ENCODE measurements at places on chromosomes 5 and 9.

DNA sequence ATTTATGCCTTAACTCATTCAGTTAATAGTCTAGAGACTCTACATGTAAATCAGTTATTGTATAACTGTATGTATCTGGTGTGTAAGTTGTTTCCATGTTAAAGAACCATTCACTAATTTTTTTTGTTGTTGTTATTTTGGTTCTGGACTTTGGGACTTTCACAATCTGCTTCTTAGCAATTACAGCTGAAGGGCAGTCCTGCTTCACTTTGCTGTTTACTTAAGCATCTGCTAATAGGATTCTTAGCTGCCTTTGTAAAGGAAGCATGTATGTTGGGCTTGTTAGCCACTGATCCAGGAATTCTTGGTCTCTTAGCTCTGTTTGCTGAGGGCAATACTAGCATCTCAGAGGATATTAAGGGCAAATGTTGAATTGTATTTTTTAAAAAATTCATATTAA lies 97.0 kb downstream of the FOCAD start:
- DNase-seq, result no peak

GRCh38 chr9:116572095-116572748 lies 114.9 kb upstream of the TRIM32 start:
- peak; percentile 71 for DNase-seq

DNA sequence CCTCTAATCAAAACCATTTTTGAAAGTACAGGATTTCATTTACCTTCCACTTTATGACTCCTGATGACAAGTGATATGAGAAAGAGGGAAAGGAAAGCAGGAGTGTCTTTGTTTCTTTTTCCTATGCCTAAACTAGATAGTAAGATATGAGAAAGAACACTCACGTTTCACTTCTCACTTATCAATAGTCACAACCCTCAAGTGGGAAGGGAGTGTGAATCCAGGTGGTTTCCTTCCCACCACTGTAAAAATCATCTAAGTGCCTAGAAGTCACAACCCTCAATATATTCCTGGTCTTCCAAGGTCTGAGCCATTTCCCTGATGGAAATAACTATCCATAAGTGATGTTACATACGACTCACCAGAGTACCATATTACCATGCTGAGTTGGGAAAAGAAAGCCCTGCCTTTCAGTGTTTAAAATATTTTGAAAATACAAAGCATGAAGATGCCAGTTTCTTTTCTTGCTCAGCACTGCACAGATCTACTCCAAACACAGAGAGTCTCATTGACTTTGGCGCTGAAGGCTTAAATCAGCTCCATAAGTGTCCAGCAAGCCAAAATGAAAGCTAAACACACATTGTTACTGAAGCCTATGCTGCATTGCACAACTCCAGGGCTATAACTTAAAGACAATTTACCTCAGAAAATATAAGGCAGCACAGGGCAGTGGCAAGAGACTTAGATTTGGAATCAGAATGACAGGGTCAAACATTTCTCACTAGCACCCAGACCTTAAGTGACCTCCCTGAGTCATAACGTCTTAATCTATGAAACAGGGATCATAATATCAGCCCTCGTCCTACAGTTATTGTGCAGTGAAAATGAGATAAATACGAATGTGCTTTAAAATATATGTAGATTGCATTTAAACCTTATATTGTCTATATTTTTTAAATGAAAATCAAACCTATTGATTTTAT lies 301.2 kb downstream of the KIAA0825 start:
- no peak for DNase-seq

DNA sequence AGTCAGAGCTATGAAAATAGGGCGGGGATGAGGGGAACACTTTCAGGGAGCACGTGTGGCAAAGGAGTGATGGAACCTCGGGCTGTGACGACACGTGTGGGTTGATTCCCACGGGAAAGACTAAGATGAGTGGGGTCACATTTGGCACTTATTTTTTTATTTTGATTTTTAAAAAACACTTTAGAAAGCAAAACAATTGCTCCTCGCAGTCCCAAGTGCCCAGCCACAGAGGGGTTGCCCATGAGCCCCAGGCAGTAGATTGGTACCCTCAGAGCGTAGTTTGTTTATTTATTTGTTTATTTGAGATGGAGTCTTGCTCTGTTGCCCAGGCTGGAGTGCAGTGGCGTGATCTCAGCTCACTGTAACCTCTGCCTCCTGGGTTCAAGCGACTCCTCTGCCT lies 69.7 kb downstream of the WNK2 start:
- no peak for DNase-seq

DNA sequence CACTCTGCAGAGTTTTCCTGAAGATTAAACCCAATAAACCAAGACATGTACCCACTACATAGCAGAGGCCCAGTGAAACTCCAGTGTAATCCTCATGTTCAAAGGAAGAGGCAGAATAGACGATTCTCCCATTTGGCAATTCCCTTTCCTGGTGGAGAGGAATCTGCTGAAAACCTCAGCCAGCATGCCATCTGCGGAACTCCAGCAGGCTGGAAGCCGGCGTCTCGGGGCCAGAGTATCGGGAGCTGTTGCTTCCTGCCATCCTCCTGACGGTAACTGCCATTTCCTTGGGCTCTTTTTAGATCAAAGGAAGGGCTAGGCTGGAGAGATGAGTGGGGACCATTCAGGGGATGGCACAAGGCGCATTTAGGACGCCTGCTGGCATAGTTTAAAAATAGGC lies 20.5 kb downstream of the NEURL1B start:
- DNase-seq, result no peak

- no peak for DNase-seq
These were observed 3.9 kb upstream of the ISL1 start for GRCh38 chr5:51379331-51379700.
